Sigmoid colon (tissue), 7 donors: ENCODE measurements at places on chromosomes 7 and 10. TPM values are rescaled to one million over a fixed set of nuclear protein-coding genes. Genes with fewer than 3 reads are reported as not detected.

- H3K27ac ChIP-seq: no peak overlapping the region
- no peak for DNase-seq
- peaks cover 75% of the 10 kb centered on the region for H3K36me3 ChIP-seq
- no peaks in the 10 kb centered on the region for H3K4me1 ChIP-seq
- no peaks in the 10 kb centered on the region for H3K27me3 ChIP-seq
Measured at GRCh38 chr7:107758667-107759066, 14.7 kb downstream of the CBLL1 start.

Gene HGF
- total RNA-seq: 10.5 TPM

- H3K36me3 ChIP-seq: no peaks in the 10 kb centered on the region
- no peak for DNase-seq
- peaks cover 11% of the 10 kb centered on the region for H3K4me1 ChIP-seq
- H3K27ac ChIP-seq: no peak overlapping the region
- no peak overlapping the region for H3K4me3 ChIP-seq
Measured at GRCh38 chr10:10530313-10530712, 487.4 kb upstream of the CELF2 start.

DNA sequence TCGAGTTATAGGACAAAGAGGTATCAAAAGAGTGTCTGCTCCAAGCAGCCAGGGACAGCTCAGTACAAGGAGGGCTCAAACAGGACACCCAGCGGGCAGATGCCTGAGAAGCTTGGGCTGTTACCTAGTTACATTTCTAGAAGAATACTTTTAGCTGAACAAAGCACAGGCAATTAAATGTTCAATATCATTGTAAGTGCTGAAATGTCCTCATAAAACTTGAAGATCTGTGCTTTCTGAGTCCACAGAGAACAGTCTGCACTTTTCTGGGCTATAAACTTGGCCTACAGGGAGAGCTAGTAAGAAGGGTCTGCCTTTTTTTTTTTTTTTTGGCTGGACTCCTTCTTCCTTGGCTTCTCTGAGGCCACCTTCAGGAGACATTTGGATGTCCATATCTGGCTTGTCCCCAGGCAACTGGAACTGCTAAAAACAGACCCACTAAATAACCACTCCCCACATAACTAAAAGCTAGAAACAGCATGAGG lies 123.2 kb downstream of the SLC16A9 start:
- peaks cover 36% of the 10 kb centered on the region for H3K4me1 ChIP-seq
- no peaks in the 10 kb centered on the region for H3K36me3 ChIP-seq
- H3K27me3 ChIP-seq: no peaks in the 10 kb centered on the region
- no peak overlapping the region for H3K4me3 ChIP-seq

- H3K27ac ChIP-seq: no peak overlapping the region
- peaks cover 3% of the 10 kb centered on the region for H3K4me1 ChIP-seq
- no peak for DNase-seq
Measured at GRCh38 chr7:28573651-28574301, 161.5 kb downstream of the CREB5 start.
